ENCODE measurements at places on chromosomes 2 and 18.

DNA sequence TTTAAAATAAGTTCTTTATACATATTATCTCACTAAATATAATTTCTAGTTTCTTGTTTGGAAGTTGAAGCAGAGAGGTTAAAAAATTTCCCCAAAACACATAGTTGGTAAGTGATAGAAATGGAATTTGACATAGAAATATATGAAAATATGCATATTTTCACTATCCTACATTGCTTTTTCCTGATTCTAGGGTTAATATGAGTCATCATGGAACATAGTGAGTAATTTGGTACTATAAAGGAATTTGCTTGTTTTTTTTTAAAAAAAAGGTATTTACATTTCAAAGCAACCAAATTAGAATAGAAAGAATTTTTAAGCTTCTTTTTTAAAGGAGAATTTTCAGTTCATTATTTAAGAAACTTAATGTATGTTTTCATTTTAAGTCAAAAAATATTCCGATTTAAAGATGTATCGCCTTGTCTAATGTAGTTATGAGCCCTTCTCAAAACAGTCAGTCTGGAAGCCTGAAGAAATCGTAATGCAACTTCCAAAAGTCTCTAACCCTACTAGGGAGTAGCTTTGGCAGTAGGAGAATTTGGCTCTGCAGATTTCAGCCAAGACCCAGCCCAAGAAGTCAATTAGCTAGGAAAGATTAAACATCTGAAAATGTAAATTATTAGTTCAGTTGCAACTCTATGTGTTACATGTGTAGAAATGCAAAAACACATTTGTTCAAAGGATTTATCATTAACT lies 147.3 kb downstream of the RDH14 start:
- no peak for DNase-seq

GRCh38 chr2:62947403-62947802 lies 103.2 kb upstream of the OTX1 start:
- DNase-seq: peak; percentile 1

GRCh38 chr2:238820916-238821315 lies 27.0 kb upstream of the TWIST2 start:
- no peak for DNase-seq

GRCh38 chr2:188971432-188971861 lies 2.7 kb upstream of the COL3A1 start:
- no peak for DNase-seq

DNA sequence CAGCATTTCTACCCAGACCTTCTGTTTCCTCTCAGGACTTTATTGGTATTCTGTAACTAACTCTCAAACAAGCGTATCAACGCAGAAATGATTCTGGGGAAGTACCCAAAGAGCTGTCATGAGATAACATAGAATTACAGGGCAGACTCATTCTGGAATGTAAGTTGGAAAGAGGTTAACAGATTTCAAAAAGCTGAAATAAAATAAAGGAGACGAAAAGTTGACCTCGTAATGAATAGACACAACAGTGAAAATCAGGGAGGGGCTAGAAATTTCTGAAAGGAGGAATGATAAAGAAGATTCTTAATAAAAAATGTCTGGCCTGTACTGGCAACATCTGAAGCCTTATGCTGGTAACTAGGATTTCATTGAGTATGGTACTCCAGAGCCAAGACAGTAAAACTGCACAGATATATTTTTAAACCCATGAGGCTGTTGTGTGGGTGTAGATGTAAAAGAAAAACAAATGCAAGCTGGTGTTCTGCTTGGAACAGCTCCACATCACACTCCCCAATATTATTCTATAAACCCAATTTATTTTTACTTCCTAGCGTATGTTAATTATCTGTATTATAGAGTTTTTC lies 23.9 kb downstream of the RBMS1 start:
- no peak for DNase-seq

GRCh38 chr2:225779829-225780228 lies 380.3 kb downstream of the NYAP2 start:
- no peak for DNase-seq

DNA sequence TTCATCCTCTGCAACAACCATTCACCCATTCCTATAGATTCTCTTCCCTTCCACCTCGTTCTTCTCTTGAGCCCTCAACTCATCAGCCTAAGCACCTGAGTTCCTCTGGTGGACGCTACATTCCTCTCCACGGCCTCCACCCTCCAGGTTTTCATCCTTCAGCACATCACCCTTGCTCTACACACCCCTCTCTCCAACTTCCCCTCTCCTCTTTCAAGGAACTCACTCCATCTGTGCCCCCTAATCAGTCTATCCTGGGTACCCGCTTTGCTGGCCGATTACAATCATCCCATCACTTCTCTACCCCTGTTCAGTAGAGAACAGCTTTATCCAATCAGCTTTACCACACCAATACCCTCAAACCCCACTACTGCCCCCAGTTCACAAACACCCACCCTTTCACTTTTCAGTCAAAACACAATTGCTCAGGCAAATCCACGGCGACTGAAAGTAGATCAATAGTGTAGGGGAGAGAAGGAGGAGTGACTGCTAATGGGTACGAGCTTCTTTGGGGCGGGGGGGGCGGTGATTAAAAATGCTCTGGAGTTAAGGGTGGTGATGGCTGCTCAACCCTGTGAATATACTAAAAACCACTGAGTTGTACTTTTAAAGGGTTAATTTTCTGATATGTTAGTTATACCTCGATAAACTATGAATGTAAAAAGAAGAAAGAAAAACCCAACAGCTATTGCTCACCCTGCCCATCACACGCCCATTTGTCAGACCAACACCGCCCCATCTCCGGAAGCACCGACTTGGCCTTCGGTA lies 857 bp downstream of the DYM start:
- no peak for DNase-seq

GRCh38 chr2:68385220-68385906 lies 20.3 kb downstream of the PLEK start:
- DNase-seq: no peak

- no peak for DNase-seq
These were observed 360.6 kb upstream of the SLC14A2 start for GRCh38 chr18:45254709-45255082.

DNA sequence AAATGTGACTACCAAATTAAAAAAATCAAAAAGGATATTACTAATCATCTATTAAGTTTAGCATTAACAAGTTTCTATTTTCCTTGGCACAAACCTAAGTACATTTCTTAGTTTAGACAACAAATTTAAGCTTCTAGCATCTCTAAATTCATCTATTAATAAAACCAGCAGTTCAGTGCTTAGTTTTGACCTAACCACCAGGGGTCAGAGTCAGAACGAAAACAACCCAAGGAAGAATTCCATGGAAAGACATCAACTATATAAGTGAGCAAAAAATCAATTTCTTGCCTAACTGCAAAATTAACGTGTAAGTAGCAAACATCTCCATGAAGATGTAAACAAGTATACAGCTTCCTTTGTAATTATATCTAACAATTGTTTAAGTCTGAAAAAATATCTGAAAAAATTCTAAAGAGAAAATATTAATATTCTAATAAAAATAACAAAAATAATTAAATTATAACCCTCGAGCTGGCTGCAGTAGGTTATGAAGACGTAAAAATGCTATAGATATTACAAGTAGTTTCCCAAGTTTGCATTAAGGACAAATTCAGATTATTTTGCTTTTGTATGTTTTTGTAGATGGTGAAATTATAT lies 83.7 kb downstream of the CERKL start:
- DNase-seq: no peak

GRCh38 chr2:11127761-11128160 lies 27.5 kb upstream of the SLC66A3 start:
- no peak for DNase-seq

GRCh38 chr18:73509460-73509859 lies 638.2 kb downstream of the FBXO15 start:
- no peak for DNase-seq

DNA sequence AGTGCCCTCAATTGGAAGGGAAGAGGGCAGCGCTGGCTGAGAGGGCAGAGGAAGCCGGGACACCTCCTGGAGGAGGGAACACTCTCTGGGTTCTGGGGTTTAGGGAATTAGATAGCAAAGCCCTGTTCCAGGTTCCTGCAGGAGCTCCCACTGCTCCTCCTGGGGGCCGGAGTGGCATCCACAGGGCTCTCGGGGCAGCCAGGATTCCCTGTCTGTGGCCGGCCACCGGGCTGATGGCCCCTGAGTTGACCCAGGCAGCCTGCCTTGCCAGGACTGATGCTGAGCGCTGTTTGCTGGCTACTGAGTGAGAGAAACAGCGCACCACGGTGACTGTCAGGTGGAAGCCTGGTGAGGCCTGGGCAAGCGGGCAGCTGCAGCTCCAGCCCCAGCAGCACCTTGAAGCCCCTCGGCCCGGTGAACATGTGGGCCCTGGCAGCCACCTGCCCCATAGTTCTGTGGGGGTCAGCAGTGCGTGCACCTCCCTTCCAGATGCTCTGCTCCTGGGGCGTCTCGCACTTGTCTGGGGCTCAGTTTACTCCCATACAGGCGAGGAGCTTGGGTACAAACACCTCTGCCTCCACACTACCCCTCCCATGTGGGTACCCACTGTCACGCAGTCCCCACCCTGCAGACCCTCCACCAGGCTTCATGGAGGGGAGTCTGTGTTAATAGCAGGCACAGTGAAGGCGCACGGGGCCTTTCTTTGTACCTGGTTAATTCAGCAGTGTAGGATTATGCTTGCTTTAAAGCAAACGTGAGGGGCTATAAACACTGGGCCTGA lies 7.7 kb upstream of the ALLC start:
- DNase-seq: no peak

DNA sequence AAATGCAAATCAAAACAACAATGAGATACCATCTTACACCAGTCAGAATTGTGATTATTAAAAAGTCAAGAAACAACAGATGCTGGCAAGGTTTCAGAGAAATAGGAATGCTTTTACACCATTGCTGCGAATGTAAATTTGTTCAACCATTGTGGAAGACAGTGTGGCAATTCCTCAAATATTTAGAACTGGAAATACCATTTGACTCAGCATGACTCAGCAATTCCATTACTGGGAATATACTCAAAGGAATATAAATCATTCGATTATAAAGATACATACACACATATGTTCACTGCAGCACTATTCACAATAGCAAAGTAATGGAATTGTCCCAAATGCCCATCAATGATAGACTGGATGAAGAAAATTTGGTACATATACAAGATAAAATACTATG lies 516.7 kb downstream of the ERBB4 start:
- DNase-seq: no peak

DNA sequence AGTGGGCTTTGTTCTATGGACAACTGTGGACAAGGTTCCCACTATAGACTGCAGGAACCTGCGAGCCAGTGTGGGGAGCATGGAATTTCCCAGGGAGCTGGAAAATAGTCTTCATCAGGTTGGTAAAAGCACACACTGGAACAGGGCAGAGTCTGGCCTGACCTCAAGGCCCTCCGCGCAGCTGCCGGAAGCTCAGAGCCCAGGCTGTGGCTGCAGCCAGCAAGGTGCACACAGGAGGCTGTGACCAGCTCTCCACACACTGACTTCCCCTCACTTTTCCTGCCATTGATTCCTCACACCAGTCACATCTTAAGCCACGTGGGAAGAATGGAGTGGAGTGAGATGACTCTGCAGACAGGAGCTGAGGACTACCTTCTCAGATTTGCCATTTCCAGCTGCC lies 19.1 kb downstream of the MAL start:
- no peak for DNase-seq

- no peak for DNase-seq
These were observed 1003.7 kb upstream of the GYPC start for GRCh38 chr2:125652280-125652679.

DNA sequence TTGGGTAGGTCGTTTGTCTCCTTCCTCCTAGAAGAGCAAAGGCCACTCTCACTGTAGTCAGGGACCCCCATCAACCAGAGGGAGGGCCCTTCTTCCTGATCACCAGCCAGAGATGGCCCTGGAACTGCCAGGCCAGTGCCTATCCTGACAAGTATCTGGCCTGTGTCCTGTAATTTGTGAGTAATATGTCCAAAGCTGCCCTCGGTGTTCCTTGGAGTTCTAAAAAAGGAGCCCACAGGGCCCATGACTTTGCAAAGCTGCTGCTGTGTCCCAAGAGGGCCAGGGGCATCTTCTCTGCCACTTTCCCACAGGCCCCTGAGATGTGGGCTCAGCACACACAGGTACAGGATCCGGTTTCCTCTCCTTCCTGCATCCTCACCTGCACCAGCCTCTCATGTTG lies 212.4 kb downstream of the SEPTIN10 start:
- no peak for DNase-seq

DNA sequence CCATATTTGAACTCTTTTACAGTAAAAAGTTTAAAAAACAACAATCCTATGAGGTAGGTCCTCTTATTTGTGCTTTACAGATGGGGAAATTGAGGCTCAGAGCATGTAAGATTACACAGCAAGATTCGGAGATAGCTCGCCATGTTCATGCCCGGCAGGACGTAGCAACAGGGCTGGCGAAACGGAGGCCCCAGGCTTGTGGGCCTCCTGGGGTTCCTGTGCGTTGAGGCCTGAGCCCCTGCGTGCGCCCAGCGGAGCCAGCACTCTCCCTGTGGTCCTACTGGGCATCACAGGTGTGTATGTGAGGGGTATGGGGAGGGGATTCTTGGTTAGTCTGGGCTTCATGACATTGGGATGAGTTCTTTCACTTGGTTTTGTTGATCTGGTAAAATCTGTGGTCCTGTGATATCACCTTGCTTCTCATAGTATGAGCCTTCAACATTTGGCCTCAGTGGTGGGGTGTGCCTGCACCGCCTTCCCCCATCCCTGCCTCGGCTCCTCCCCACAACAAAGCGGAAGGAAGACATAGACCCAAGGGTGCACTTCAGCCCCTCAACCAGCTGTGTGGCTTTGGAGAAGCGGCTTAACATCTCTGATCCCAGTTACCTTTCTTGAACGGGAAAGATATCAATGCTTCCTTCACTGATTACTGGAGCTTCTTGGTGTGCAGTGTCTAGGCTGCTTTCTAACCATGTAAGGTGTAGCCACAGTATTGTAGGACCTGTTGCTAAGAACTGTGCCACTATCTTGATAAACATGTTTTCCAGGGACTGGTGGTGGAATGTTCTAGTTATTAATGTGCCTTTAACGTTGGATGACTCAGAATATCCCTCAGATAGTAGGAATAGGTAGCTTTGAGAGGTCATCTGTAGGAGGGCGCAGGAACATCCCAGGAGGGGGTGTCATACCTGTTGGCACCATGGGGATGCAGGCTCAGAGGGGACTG lies 37.2 kb downstream of the HPCAL1 start:
- DNase-seq: no peak

All from left renal pelvis (tissue), 4 donors.